CD4-positive, alpha-beta T cell treated with Interleukin-6 at 100 ng/mL for 8 hours (primary cell): ENCODE measurements at places on chromosomes 2 and 18.

DNA sequence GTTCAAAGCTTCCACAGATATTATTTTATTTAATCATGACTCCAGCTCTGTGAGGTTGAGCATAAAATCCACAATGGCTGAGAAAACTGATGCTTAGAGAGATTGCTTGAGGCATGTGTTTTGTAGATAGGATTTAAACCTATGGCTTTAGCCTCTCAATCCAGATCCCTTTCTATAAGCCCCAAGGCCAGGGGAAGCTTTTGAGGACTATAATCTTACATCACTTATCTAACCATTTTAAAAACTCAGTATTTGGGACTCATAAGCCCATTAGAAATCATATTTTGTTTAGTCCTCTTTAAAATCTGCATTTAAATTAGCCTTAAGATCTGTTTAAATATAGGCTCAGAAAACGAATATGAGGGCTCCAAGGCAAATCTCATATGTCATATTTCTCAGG, 135.4 kb upstream of the SERPINE2 start:
- DNase-seq: no peak

- no peak for DNase-seq
These were observed 107.1 kb downstream of the POLE4 start for GRCh38 chr2:75065402-75066008.

DNA sequence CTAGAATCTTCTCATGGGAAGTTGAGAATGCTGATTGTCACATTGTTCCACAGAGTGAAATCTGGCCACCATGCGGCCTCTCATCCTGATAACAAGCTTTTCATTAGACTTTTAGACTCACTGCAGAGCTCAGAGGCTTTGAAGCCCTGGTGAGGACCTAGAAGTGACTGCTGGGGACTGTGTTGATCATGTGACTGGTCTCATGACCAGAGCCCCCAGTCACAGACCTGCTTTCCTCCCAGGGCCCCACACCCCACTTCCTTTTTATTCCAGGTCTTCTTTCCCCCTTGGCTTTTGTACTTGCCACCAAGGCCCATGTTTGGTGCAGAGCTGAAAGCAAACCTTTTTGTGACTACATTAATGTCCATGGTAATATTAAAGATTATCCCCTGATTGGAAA, 45.2 kb downstream of the PRKCE start:
- DNase-seq: no peak

- no peak for DNase-seq
These were observed 72.1 kb downstream of the PSMG2 start for GRCh38 chr18:12774982-12775381.
